ENCODE measurements at places on chromosomes 3 and 15. TPM values are rescaled to one million over a fixed set of nuclear protein-coding genes. Genes with fewer than 3 reads are reported as not detected.

Gene UNC13C
- polyA plus RNA-seq = 13.0 TPM

GRCh38 chr3:69410301-69410700, 24.4 kb upstream of the FRMD4B start:
- DNase-seq = no peak

Gene ZNF502
- 11.8 TPM for polyA plus RNA-seq

- peak; percentile 69 for DNase-seq
These were observed 448 bp downstream of the PLXNB1 start for GRCh38 chr3:48429317-48429959.

Gene KCNAB1
- polyA plus RNA-seq = 1.7 TPM

- no peak for DNase-seq
These were observed 1.7 kb upstream of the TLR9 start for GRCh38 chr3:52227117-52227516.

Gene LMAN1L
- not detected for polyA plus RNA-seq

Gene CTSH
- polyA plus RNA-seq = 244 TPM

GRCh38 chr3:50978991-50979667, 304.4 kb downstream of the DOCK3 start:
- no peak for DNase-seq

DNA sequence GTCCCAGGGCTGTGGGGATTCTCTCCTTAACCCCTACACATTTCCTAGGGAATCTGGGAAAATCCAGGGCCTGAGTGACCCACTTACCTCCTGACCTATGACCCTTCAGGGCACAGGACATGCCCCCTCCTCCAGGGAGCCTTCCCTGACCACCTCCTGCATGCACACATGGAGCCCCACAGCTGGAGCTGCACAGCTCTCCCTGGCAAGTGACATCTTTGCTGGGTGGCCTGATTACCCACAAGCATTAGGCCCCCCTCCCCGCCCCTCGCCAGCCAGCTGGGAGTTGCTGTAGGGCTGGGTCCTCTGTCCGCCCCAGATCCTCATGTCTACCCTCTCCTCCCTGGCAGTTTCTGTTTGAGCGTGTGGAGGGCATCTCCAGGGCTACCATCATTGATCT, 21.4 kb downstream of the HDAC11 start:
- no peak for DNase-seq

DNA sequence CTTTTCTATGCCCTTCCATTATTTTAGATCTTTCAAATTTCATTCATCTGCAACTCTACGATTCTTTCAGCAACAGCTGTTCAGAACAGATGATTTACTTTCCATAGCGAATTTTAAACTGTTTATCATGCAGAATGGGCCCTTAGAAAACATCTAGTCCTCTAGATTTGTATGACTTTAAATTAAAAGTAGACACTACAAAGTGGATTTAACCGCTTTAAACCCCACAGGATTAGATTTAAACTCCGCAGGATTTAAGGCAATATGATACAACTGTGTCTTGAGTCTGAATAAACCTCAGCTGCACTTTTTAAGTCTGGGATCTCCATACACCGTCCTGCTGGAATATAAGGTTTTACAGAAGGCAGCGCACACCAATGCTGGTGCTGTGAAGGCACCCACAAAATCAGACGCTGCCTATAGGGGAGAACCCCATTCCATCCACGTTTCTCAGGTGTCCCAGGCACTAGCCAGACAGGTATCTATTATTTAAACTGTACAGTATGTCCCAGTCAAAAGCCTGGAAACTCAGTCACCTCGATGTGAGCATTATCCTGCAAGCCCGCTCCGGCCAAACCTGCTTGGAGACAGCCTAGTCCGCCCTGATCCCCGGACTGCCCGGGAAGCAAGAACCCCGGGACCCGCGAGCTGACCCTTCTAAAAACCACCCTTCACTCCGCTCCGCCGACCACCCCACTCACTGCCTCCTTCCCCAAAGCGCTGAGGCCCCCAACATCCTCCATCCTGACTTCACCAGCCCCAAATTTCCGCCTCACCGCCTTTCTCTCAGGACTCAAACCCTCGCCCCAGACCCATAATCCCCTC, 768 bp downstream of the ANO10 start:
- DNase-seq = peak; percentile 26

Gene PFN2
- polyA plus RNA-seq = 284 TPM

DNA sequence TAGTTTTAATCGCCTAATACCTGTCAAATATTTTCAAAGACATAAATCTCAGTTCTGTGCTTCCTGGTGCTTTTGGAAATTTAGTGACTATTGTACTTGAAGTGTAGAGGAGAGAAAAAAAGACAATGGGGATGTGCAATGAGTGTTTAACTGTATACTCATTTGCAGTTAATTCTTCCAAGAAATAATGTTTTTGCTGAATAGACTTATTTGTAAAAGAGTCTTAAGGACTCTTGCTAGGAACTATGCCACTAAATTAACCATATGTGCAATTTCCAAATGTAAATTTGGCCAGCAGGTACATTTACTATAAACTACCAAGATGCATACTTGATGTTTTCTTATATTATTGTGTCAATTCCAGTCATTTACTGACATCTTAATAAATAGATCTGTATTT, 2.0 kb downstream of the CHMP2B start:
- DNase-seq = no peak

GRCh38 chr3:23884481-23884880, 32.3 kb downstream of the NKIRAS1 start:
- no peak for DNase-seq

Gene MEF2A
- 59.3 TPM for polyA plus RNA-seq

DNA sequence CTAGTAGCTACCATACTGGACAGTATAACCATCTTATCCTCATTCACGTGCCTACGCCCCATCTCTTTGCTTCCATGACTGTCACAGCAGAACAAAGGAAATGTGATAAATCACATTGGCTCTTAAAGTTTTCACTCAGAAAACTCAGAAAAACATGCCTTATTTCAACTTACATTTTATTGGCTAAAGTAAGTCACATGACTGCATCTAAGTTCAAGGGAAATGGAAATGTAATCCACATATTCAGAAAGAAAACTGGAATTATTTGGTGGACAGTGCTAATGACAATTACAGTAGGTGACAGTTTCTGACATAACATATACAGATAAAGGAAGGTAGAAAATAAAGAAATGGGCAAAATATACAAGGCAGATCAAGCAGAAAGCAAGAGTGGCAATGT, 37.4 kb upstream of the VILL start:
- no peak for DNase-seq

GRCh38 chr3:14849638-14850230, 31.0 kb downstream of the FGD5 start:
- DNase-seq = no peak

GRCh38 chr15:60328852-60329443, 68.8 kb downstream of the ANXA2 start:
- peak; percentile 21 for DNase-seq

GRCh38 chr15:46251903-46252302, 617.1 kb downstream of the SQOR start:
- DNase-seq = no peak

DNA sequence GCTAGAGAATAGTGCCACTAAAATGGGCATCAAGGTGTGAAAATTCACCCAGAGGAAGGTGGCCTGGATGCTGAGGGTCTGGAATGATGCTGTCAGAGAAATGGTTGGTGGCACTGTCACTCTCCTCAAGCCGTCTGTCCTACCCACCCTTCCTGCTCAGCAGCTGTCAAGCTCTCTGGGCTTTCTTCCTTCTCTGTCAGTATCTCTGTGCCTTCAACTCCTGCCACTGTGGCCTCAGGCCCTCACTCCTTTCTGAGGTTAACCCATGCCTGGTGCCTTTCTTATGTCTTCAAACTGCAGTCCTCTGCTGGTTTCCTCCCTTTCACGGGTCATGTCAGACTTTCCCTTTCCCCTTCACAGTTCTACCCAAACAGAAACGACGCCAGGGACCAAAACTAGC, 4.4 kb downstream of the MYO5C start:
- no peak for DNase-seq

GRCh38 chr3:183701744-183702143, 4.1 kb downstream of the YEATS2 start:
- DNase-seq = no peak

Gene FAM227B
- polyA plus RNA-seq = 11.9 TPM

- peak; percentile 80 for DNase-seq
These were observed at the start of gene ALPK3 for GRCh38 chr15:84816694-84817465. Gene ALPK3, plus strand, starts transcription at chr15:84817356. Its CDS starts 97 bp downstream, at chr15:84817453.

Gene GP5
- polyA plus RNA-seq = 0.65 TPM

DNA sequence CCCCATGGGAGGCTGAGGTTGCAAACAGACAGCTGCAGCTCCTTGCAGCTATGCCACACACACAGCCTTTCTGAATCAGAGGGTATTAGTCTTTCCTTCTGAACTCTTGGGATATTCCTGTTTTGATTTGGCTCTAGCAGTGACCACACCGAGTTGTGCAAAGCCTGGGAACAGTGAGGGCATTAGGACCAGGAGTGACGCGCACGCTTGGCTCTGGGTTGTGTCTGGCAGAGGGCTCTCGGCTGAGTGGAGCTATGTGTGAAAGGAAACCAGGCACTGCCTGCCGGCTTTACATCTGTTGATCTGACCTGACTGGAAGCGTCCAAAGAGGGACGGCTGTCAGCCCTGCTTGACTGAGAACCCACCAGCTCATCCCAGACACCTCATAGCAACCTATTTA, at the start of gene GALNT15:
GALNT15 (plus strand) TSS at position 292 of the 400 bp plus-strand sequence. CDS start 472 bp downstream, outside the sequence.
- DNase-seq = peak; percentile 87

Gene HES1
- polyA plus RNA-seq = 98.2 TPM

Data from left lung (tissue), 14 donors.